Stimulated activated CD8-positive, alpha-beta memory T cell treated with anti-CD3 and anti-CD28 coated beads, Interleukin-2, amount 100 ng/mL, for 1 hour (primary cell): ENCODE measurements at places on chromosomes 3 and 15.

- no peak for DNase-seq
Observed at GRCh38 chr3:116445311-116445841, at the start of gene LSAMP. Gene LSAMP (minus strand): TSS chr3:116445487.

GRCh38 chr3:120481081-120481480 lies 30.3 kb upstream of the FSTL1 start:
- no peak for DNase-seq

DNA sequence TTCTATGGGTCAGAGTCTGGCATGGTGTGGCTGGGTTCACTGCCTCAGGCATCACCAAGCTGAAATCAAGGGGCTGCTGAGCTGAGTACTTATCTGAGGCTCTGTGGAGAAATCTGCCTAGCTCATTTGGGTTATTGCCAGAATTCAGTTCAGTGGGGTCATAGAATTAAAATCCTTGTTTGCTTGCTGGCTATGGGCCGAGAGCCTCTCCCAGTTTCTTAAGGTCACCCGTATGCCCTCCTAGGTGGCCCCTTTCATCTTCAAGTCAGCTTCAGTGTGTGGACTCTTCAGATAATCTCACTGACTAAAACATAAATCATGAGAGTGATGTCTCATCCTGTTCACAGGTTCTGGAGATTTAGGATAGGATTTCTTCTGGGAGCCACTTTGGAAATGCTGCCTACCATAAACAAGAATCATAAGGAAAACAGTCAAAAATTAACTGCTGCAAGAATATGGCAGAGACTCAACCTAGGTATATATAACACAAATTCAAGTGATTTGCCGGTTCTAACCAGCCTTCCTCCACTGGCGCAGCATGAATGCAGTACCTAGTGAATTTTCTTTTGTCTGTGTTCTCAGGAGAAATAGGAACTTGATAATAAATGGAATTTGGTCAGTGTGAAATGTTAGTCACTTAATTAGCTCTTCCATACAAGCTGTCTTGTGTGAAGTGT lies 5.3 kb downstream of the CP start:
- no peak for DNase-seq

DNA sequence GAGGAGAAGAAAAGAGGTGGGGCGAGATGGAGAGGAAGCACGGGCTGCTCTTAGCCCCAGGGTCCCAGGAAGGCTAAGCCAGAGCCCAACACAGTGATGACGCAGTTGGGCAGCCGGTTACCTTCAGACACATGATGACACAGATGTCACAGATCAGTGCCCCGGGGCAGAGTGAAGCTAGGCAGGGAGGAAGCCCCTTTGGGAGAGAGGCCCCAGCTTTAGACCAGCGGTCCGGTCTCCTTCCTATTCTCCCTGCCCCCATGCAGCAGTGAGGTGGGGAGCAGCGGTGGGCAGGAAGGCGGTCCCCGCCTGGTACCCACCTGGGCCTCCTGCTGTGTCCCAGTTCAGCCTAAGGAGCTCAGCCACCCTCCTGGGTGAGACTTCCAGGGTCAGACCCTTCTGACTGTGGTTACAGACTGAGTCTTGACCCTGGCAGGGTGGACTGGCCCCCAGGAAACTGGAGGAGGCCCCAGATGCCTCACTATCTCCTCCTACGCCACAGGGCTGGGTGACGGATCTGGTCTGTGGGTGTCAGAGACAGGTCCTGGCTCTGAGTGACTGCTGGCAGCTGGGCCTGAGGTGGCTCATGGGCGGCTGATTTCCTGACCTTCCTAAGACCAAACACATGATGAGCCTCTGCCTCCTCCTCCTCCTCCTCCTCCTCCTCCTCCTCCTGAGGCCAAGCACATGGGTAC lies 38.8 kb upstream of the LINGO1 start:
- no peak for DNase-seq

GRCh38 chr15:39657668-39658067 lies 76.8 kb downstream of the THBS1 start:
- no peak for DNase-seq

DNA sequence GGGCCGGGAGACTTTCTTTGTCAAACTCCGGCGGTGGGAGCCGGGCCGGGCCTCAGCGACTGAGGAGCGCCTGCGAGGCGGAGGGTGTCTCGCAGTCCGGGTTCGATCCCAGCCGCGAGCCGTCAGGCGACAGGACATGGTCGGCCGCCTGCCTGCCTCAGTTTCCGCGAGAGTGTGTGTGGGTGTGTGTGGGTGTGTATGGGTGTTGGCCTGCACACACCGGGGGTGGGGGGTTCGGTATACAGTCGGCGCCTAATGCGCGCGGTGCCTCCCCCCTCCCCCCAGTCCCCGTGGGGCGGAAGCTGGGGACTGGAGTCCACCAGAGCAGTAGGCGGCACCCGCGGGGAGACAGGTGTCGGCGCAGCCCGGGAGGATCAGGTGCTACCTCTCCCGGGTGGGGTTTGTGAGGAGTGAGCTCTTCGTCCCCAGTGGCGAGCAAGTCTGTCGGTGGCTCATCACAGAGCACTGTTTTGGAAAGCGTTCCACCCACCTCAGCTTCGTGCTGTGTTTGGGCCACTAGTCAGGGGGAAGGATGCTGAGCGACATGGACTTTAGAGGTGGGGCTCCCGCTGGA lies 246.3 kb downstream of the GOLGA6L6 start:
- no peak for DNase-seq

GRCh38 chr15:62103431-62103830 lies 36.7 kb downstream of the C2CD4A start:
- no peak for DNase-seq

GRCh38 chr3:111831840-111832239 lies 27.2 kb upstream of the PHLDB2 start:
- DNase-seq: no peak

GRCh38 chr15:95131131-95131556 lies 899.8 kb downstream of the MCTP2 start:
- DNase-seq: no peak

DNA sequence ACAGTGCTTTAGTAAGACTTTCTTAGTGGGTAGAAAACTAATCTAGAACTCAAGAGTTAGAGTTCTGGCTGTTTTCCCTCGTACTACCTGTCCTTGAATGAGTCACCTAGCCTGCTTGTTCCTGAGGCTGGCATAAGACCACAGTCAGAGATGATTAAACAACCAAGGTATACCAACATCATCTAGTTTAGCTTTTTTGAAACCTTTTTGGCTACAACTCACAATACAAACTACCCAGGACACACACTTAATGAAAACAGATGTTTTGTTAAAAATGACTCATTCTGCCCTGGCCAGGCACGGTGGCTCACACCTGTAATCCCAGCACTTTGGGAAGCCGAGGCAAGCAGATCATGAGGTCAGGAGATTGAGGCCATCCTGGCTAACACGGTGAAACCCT lies 4.6 kb downstream of the MCCC1 start:
- DNase-seq: no peak

- no peak for DNase-seq
Observed at GRCh38 chr3:37224879-37225278, 50.5 kb upstream of the LRRFIP2 start.

- no peak for DNase-seq
Observed at GRCh38 chr15:86079508-86080266, at the start of gene AGBL1. Gene AGBL1 (plus strand): TSS chr15:86079871.

GRCh38 chr3:78830470-78830869 lies 937.3 kb downstream of the ROBO1 start:
- no peak for DNase-seq

DNA sequence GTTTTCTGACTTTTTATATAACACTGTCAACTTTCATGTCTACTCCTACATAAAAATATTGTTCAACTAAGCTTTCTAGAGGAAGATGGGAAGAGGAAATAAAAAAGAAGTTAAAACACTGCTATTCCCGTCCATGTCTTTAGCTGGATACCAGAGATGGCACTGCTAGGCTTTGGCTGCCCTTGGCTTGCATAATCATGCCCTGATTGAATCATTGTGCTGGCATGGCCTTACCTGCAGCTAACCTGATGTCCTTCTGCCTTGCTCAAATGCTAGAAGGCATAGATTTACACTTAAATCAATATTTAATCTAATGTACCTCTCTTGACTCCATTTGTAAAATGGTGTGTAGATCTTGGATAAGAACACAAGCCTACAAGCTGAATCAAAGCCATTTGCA lies 539.7 kb upstream of the IL12A start:
- no peak for DNase-seq
